ENCODE measurements at places on chromosomes 12 and 14.

DNA sequence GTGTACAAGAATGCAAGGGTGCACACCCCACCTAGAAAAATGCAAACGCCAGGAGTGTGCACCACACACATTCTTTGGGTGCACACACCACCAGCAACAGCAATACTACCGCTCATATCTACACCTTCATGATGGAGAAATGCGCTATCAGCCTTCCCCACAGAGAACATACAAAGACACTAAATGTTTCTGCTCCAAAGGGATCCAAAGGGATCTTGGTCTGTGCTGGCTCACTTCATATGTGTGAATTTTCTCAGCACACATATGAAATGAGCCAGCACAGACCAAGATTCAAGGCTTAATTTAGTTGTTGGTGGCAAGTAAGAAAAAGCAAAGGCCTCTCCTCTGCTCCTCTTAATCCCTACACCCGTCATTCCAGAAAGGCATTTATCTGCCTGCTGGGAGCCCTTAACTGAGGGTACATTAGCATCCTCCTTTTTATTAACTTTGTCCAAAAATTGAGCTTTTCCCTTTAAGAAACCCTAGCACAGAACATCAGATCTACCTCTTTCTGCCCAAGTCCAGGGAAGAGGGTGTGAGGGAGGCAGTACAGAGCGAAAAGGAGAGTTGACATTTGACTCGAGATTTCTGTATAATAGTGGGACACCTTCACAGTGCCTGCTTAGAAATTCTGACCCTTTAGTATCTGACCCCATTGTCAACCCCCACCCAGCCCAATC, 8.3 kb downstream of the BMP4 start:
- DNase-seq: no peak

DNA sequence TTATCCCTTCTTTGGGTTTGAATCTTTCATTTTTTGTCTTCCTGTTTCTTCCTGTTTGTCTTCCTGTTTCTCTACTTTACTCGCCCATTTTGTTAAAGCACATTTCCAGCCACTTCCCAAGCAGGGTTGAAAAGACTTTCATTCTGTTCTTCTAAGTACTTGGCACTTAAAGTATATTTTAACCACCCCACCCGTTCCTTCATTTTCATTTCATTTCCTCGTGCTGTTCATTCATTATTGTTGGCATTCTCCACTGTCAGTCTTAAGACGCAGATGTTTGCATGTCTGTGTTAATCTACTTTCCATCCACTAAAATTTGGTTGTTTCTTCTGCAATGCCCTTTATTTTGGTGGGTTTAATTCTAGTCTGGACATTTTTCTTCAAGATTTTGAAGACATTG, 49.0 kb downstream of the SUDS3 start:
- no peak for DNase-seq

- no peak for DNase-seq
These were observed 65.5 kb downstream of the PELI2 start for GRCh38 chr14:56183631-56184157.

DNA sequence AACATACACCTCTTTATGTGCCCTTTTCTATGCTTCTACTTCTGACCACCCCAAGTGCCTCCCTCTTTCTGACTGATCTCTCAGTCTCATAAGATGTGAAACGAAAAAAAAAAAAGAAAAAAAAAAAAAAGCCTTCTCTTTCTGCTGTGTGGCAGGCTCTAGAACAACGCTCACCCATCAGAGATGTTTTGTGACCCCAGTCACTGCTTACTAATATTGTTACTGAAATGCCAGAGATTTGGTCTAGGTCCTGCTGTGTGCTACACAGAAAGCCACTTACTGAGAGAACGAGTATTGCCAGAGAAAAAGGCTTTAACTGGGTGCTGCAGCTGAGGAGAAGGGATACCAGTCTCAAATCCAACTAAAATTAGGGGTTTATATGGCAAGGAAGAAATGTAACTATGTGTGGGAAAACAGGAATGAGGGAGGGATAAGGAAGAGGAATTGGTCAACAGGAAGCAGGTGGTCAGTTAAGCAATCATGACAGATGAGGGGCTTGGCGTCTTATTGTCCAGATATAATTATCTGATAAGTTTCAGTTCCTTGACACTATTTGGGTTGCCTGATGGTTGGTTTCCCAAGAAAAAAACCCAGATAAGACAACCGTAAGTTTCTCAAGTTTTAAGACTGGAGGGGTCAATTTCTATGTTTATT, 149.0 kb downstream of the NAV3 start:
- DNase-seq: no peak

DNA sequence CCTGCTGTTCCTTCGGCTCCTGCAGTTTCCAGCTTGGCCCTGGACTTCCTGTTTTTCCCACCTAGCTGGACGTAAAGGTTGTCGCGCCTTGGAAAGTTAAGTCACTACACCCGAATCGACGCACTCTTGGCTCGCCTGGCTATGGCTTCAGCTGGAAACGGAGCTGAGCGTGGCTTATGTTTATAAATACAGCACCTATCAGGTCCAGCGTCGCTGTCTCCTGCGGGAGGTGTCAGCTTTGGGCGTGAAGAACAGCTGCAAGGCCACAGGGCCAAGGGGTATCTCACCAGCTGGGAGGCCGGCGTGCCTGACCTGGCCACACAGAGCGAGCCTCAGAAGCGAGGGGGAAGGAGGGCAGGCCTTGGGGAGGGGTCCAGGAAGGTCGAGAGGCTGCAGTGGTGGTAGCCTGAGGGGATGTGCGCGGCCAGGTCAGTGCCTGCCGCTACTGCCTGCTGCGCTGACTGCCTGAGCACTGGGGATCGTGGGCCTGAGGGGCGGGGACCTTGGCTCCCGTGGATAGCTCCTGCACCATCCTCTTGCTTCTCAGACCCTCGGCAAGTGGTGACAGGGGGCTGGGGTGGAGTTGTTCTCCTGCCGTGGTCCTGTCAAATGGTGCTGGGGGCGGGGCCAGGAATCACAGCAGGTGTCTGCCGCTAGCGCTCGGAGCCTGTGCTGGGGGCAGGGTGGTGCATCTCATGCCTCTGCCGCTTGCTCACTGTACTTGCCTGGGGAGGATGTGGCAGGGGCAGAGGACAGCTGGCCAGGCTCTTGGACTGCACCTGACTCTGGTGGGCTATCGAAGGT, 12.5 kb downstream of the PACS2 start:
- DNase-seq: no peak

Measured in midbrain (tissue), 1 donor.